ENCODE measurements at places on chromosomes 7 and 10. TPM values are rescaled to one million over a fixed set of nuclear protein-coding genes. Genes with fewer than 3 reads are reported as not detected.

NCF1 gene
- 2.6 TPM for total RNA-seq

- no peak for DNase-seq
- H3K36me3 ChIP-seq = no peaks in the 10 kb centered on the region
- H3K27me3 ChIP-seq = no peaks in the 10 kb centered on the region
- no peaks in the 10 kb centered on the region for H3K4me1 ChIP-seq
- H3K27ac ChIP-seq = no peak overlapping the region
- H3K4me3 ChIP-seq = no peak overlapping the region
These were observed 57.7 kb upstream of the IGFBP3 start for GRCh38 chr7:45978731-45979211.

DNA sequence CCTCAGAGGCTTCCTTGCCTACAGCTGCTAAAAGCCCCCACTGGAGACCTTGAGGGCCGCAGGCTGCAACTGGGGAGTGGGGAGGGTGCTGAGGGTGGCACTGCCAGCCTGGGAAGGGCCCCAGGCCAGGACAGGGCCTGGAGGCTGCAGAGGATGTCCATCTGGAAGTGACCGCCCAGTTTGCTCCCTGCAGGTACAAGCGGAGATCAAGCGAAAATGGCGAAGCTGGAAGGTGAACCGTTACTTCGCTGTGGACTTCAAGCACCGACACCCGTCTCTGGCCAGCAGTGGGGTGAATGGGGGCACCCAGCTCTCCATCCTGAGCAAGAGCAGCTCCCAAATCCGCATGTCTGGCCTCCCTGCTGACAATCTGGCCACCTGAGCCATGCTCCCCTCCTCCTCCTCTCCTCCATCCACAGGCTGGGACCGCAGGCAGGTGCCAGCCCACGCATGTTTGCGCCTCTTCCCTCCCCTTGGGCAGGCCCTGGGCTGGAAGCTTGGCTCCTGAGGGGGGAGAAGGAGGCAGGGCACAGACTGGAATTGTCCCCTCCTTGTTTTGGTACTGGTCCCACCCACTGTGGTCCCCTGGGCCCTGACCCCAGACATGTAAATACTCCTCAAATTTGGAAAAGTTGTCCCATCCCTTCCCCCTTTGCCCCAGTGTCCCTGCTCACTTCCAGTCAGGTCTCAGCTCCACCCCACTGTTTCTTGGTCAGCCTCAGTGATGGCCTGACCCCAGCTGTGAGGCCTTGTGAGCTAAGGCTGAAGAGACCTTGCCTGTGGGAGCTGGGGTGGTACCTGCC lies 54.4 kb downstream of the ADCYAP1R1 start:
- no peak overlapping the region for H3K27ac ChIP-seq
- no peaks in the 10 kb centered on the region for H3K27me3 ChIP-seq
- no peak overlapping the region for H3K4me3 ChIP-seq

CNNM1 gene
- total RNA-seq = 0.54 TPM

GRCh38 chr7:136741941-136742340 lies 126.5 kb upstream of the CHRM2 start:
- H3K27me3 ChIP-seq = no peaks in the 10 kb centered on the region
- DNase-seq = no peak
- no peaks in the 10 kb centered on the region for H3K36me3 ChIP-seq
- no peaks in the 10 kb centered on the region for H3K4me1 ChIP-seq

DNA sequence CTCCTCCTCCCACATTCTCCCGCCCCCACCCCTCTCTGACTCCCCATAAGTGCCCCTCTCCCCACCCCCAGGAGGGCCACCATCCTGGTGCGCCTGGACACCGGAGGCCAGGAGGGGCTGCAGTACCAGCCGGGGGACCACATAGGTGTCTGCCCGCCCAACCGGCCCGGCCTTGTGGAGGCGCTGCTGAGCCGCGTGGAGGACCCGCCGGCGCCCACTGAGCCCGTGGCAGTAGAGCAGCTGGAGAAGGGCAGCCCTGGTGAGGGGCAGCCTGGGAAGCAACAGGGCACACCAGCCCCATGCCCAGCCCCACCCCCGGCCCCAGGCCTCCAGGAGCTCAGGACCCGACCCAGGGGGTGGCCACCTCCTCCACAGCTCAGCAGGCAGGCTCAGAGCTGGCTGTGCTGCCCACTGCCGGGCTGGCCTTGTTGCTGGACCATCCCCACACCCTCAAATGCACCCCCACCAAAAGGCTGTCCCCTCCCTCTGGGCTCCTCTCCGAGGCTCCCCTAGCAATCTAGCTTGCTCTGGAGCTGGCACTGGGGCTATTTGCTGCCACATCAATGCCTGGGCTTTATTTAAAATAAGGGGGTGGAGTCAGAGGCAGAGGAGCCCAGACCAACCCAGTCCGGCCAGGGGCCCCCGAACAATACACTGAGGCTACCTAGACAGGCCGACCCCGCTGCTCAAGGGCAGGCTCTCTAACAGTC lies 14.8 kb downstream of the ATG9B start:
- H3K4me3 ChIP-seq = no peak overlapping the region
- no peak for DNase-seq
- H3K27me3 ChIP-seq = no peaks in the 10 kb centered on the region
- H3K36me3 ChIP-seq = peaks cover 21% of the 10 kb centered on the region
- H3K27ac ChIP-seq = peak overlapping the region; percentile 94
- H3K4me1 ChIP-seq = peaks cover 70% of the 10 kb centered on the region

RSPH10B gene
- not detected for total RNA-seq

DNA sequence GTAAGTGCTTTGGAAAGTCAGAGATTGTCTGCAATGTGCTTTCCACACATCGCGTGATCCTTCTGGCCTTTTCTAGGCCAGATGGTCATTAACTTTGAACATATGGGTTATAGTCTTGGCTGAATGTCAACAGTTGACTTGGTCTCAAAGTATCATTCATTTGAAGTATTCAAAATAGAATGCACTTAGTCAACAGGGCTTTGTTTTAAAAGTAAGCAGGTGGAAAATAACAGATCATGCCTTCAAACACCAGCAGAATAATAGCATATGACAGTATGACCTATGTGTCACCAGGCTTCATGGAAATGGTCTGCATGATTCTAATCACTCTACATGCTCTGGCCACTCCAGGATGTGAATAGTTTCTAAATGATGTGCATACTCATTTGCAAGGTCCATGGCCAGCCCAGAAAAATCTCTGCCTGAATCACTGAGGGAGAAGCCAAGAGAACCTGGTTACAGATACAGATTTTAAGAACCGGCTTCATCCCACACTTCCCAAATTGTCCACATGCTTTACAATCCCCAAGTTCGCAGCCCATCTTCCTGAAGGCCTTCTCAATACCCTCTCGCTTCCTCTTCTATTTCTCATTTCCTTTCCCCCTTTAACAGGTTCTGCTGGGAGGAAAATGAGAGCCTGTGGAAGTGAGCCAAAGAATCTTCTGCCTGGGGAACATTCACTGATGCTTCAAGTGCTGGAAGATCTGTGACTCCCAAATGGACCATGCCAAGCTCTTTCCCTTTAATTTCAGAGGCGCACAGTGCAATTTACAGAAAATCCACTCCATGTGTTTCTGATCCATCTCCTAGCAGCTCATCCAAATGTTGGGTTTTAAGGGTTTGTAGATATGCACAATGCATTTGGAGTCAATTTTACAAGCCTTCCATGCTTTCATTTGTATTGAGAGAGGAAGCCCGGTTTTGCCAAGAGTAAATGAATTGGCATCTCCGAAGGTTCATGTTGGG lies 122.8 kb upstream of the GDF10 start:
- H3K27me3 ChIP-seq = no peaks in the 10 kb centered on the region
- H3K4me3 ChIP-seq = no peak overlapping the region
- H3K27ac ChIP-seq = no peak overlapping the region
- H3K4me1 ChIP-seq = no peaks in the 10 kb centered on the region
- no peak for DNase-seq

SORCS3 gene
- 0.17 TPM for total RNA-seq

CAV2 gene
- total RNA-seq = not detected

DNA sequence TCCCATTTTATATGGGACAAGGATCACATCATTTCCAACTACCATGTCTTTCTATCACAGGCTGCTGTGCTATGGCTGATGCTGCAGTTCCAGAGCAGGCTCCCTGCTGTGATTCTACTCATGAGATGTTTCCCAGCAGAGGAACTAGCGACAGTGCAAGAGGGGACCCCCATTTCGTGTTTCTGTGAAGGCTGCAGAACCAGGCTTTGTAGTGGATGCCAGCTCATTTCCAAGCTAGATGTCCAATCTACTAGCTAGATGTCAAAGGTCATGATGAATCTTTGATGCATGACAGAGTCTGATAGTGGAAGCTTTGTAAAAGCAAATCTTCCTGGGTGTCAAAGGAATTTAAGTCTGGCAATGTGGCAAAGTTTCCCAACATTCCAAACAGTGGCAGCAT lies 21.2 kb upstream of the MYO3A start:
- H3K27ac ChIP-seq = no peak overlapping the region
- H3K4me3 ChIP-seq = no peak overlapping the region
- DNase-seq = no peak
- no peaks in the 10 kb centered on the region for H3K4me1 ChIP-seq
- no peaks in the 10 kb centered on the region for H3K36me3 ChIP-seq

DNA sequence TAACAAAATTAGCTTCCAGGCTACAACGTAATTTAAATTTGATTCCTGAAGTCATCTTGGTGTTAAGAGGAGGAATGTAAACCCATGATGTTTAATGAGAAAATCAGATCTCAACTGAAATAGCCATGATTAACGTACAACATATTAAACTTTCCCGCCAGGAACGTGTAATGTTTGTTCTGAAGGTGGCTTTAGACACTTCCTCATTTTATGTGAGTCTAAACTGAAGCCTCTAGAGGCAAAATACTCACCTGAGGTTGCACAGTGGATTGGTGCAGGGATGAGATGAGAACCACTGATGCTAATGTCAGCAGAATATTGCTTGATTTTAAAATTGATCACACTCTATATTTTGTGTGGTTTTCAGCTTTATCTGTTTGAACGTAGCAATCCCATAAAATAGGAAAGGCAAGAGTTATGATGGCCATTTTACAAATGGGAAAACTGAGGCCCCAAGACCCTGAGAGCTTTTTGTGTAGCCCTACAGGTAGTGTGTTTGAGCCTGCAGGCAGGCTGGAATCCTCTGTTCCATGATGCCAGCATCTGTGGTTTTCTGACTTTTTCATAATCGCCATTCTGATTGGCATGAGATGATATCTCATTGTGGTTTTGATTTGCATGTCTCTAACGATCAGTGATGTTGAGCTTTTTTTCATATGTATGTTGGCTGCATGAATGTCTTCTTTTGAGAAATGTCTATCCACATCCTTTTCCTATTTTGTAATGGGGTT lies 243.7 kb upstream of the BMPER start:
- H3K4me3 ChIP-seq = no peak overlapping the region
- no peaks in the 10 kb centered on the region for H3K36me3 ChIP-seq
- no peaks in the 10 kb centered on the region for H3K4me1 ChIP-seq

TDRD1 gene
- 0.10 TPM for total RNA-seq

DNA sequence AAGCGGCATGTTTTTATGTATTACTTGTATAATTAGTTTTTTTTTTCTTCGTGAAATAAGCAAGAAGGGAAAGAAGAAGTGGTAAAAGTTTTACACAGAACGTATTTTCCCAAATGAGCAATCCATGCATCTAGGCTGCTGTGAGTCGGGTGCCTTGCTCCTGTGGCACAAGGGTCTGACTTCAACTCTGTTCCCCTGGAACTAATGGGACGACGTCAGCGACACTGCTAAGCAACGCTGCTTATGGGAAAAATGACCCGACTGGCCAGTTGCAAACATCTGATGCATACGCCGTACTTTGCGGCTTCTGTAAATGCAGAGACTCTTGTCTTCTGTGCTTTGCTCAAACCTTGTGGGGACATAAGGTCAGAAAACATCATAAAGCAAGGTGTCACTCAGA lies 66.3 kb downstream of the MPP7 start:
- no peak overlapping the region for H3K4me3 ChIP-seq
- no peak overlapping the region for H3K27ac ChIP-seq
- no peaks in the 10 kb centered on the region for H3K4me1 ChIP-seq
- no peaks in the 10 kb centered on the region for H3K27me3 ChIP-seq
- DNase-seq = no peak

DNA sequence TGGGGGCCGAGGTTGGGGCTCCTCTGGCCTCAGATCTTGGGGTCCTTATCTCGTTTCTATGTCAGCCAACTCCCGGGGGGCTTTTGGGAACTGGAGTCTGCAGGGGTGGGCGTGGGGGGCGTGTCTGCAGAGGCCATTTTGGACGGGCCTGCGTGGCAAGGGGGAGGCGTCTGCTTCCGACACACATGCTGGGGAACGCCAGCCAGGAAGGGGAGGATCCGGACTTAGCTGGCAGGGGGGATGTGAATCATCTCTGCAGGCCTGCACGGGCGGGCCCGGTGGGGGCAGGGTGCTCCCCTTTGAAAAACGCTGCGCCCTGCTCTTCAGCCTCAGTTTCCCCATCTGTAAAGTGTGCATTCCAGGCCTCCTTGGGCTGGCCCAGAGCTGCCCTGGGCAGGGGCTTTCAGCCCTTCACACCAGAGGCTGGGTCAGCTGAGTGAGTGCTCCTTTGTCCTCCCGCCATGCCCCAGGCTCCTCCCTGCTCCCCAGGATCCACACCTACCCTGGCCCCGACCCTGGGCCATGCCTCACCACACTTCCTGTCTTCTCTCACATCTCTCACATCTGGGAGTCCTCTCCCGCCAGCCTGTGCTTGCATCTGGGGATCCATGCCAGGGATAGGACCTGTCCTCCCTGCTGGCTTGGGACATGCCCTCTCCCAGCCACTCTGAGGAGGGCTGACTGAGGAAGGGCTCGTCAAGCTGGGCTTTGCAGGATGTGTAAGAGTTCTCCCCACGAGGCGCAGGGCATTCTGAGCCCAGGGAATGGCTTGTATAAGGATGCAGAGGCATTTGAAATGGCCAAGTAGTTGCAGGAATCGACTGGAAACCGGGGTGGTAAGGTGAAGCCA lies 172.6 kb upstream of the TNRC18 start:
- H3K4me3 ChIP-seq = peak overlapping the region; percentile 60
- peaks cover 24% of the 10 kb centered on the region for H3K27me3 ChIP-seq
- peaks cover 24% of the 10 kb centered on the region for H3K4me1 ChIP-seq
- peak overlapping the region; percentile 85 for H3K27ac ChIP-seq
- DNase-seq = peak; percentile 61

DNA sequence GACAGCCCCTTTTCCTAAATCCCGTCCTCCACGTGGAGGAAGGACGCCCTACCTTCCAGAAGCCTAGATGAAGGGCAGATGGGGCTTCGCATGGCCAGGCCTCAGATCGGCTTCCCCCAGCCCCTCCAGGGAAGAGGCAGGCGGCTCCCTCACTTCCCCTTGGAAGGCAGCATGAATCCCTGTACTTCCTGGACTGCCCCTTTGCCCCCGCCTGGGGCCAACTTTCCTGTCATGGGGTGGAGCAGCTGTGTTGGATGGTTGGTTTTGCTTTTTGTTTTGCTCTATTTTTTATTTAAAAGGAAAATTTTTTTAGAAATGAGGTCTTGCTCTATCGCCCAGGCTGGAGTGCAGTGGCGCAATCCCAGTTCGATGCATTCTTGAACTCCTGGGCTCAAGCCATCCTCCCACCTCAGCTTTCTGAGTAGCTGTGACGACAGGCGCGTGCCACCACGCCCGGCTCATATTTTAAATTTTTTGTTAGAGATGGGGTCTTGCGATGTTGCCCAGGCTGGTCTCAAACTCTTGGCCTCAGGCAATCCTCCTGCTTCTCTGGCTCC lies 27.2 kb downstream of the GTF2IRD1 start:
- peaks cover 3% of the 10 kb centered on the region for H3K27me3 ChIP-seq
- H3K36me3 ChIP-seq = no peaks in the 10 kb centered on the region
- no peak for DNase-seq
- no peaks in the 10 kb centered on the region for H3K4me1 ChIP-seq
- no peak overlapping the region for H3K27ac ChIP-seq

- H3K36me3 ChIP-seq = peaks cover 61% of the 10 kb centered on the region
- no peak overlapping the region for H3K27ac ChIP-seq
- no peaks in the 10 kb centered on the region for H3K4me1 ChIP-seq
- DNase-seq = no peak
- no peak overlapping the region for H3K4me3 ChIP-seq
These were observed 37.6 kb upstream of the NCAPG2 start for GRCh38 chr7:158742065-158742821.
